ENCODE measurements at places on chromosomes 6 and 20. TPM values are rescaled to one million over a fixed set of nuclear protein-coding genes. Genes with fewer than 3 reads are reported as not detected.

ZSCAN16 gene
- total RNA-seq: 2.4 TPM

ALDH8A1 gene
- not detected for total RNA-seq

PRDM13 gene
- total RNA-seq: not detected

LTB gene
- total RNA-seq: not detected

DYNLT2 gene
- total RNA-seq: 4.0 TPM

CD109 gene
- total RNA-seq: 27.5 TPM

HSPA1L gene
- 3.1 TPM for total RNA-seq

STMND1 gene
- not detected for total RNA-seq

MACROD2 gene
- 12.6 TPM for total RNA-seq

F13A1 gene
- total RNA-seq: 9.7 TPM

TMEM244 gene
- not detected for total RNA-seq

GNAS-AS1 gene
- not detected for total RNA-seq

RFX6 gene
- total RNA-seq: not detected

FAM50B gene
- total RNA-seq: 15.7 TPM

RSPO4 gene
- 0.91 TPM for total RNA-seq

MATN4 gene
- total RNA-seq: 0.94 TPM

PPP1R3G gene
- 0.38 TPM for total RNA-seq

IP6K3 gene
- total RNA-seq: not detected

PACSIN1 gene
- not detected for total RNA-seq

ISM1 gene
- 13.0 TPM for total RNA-seq

OPRM1 gene
- not detected for total RNA-seq

FOXF2 gene
- 1.3 TPM for total RNA-seq

EBF4 gene
- 12.6 TPM for total RNA-seq

ITCH gene
- total RNA-seq: 47.2 TPM

SASH1 gene
- 59.1 TPM for total RNA-seq

OR2J3 gene
- total RNA-seq: not detected

SMOC2 gene
- 16.2 TPM for total RNA-seq

SIRPA gene
- 30.3 TPM for total RNA-seq

NKX2-4 gene
- total RNA-seq: not detected

WASF1 gene
- total RNA-seq: 5.9 TPM

SLC35D3 gene
- not detected for total RNA-seq

KCNK5 gene
- 43.9 TPM for total RNA-seq

MUC22 gene
- total RNA-seq: not detected

DLL1 gene
- 75.6 TPM for total RNA-seq

PXDC1 gene
- 69.2 TPM for total RNA-seq

UCKL1 gene
- total RNA-seq: 80.1 TPM

TCP11 gene
- total RNA-seq: not detected

Measured in suprapubic skin (tissue), 4 donors.